ENCODE measurements at places on chromosomes 4 and X. TPM values are rescaled to one million over a fixed set of nuclear protein-coding genes. Genes with fewer than 3 reads are reported as not detected.

Gene AFAP1
- total RNA-seq = 10.3 TPM

Gene ADH6
- total RNA-seq = not detected

Gene KIT
- total RNA-seq = 0.96 TPM

Gene USP17L21
- total RNA-seq = not detected

Gene VCX2
- not detected for total RNA-seq

DNA sequence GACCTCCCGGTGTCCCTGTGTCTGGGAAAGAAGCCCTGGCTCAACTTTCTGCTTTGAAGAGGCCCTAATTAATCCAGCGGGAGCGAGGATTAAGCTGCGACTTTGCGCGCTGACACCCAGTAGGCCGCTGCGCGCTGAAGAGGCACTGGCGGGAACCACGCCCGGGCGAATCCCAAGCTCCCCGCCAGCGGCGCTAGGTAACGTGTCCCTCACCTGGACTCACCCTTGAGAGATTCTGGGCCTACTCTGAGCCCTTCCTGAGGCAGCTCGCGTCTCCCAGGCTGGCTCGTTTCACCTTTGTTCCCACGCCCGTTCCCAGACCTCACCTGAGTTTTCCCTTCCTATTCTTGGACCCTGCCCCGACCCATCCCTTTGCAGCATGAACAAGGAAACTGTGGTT, 616 bp upstream of the KLHL34 start:
- DNase-seq = no peak

- DNase-seq = no peak
Measured at GRCh38 chrX:20333672-20334071, 67.0 kb upstream of the RPS6KA3 start.

DNA sequence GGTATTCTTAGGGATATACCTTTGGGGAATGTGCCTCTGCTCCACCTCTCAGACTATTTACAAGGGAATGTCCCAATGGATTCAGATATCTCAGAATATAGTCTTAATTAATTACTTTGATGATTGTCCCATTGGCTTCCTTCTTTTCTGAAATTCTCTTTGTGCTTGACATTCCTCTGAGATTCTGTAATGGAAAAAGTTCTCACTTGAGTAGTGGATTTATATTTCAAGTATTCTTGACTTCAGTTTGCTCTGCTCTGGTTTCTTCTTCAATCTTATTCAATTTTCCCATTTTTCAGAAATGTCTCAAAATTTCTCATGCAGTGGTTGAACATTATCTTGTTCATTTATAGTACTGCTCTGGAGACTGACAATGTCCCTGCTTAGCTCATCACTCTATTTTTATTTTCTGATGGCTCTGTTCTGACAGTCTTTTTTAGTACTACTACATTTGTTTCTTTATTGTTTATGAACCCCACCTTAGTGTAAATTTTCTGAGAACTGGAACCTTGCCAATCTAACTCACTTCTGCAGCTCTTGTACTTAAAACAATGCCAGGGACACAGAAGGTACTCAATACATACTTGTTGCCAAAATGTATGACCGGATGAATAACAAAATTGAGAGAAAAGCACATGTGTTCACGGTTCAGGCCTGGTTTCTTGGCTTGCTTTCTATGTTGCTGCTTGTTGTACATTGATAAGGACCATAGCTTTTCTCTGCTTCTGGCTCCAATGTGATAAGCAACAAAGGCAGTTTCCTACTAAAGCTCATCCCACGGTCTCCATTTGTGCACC, 471.7 kb downstream of the GASK1B start:
- DNase-seq = no peak

DNA sequence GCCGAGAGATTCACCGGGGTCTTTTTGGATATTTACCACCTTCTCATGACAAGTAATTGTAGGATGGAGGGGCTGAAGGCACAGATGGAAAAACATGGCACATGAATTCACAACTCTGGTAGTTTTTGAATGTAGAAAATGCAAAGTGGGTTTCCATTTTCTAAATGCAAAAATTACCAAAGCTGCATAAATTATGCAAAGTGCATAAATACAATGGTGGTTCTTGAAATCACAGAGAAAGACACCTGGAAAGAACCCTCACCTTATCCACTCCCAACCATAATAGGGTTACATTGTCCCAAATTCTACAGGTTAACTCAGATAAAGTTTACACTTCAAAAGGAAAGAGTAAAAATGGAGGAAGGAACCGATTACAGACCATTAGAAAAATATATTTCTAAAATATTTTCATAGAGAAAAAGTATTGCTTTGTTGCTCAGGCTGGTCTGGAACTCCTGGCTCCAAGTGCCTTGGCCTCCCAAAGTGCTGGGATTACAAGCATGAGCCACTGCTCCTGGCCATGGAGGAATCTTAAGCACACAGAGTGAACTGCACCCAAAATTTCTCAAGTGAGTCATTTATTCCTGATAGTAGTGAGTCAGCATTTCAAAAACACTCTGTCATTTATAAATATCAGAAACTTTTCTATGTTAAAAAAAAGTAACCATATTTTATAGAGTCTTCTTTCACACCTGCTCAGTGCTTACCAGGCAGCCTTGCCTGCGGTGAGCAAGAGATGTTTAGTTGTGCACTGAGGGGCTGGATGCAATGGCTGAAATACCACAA, 101.4 kb downstream of the FIP1L1 start:
- DNase-seq = no peak

GRCh38 chr4:119785963-119786362, 157.4 kb upstream of the PDE5A start:
- peak; percentile 37 for DNase-seq

DNA sequence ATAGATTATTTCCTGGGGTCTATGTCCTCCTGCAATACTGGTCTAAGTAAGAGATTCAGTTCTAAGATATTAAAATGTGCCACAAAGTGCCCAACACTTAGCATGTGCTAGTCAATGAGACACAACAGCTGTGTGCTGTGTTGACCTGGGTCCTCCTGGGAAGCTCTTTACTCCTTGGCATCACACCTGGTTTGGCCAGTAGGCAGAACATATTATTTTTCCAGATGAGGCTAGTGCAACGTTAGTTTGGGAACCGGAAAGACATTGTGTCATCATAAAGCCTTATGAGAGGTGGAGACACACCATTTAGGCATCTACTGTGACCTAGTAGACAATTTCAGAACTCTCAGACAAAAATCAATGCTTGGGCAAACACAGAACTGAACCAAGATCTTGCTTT, 197.8 kb downstream of the MID1IP1 start:
- no peak for DNase-seq

Data from SK-MEL-5 (cell line).